Activated T-cell treated with anti-CD3 and anti-CD28 coated beads, Interleukin-2, amount 50 U/mL, for 72 hours (primary cell): ENCODE measurements at places on chromosomes 4 and X. TPM values are rescaled to one million over a fixed set of nuclear protein-coding genes. Genes with fewer than 3 reads are reported as not detected.

PNMA3 gene
- 1.3 TPM for total RNA-seq

GPR34 gene
- 0.51 TPM for total RNA-seq

CT45A5 gene
- total RNA-seq = not detected

ATP8A1 gene
- 51.7 TPM for total RNA-seq

IL2 gene
- 19.1 TPM for total RNA-seq

SPANXB1 gene
- not detected for total RNA-seq

ETDB gene
- total RNA-seq = not detected

DNA sequence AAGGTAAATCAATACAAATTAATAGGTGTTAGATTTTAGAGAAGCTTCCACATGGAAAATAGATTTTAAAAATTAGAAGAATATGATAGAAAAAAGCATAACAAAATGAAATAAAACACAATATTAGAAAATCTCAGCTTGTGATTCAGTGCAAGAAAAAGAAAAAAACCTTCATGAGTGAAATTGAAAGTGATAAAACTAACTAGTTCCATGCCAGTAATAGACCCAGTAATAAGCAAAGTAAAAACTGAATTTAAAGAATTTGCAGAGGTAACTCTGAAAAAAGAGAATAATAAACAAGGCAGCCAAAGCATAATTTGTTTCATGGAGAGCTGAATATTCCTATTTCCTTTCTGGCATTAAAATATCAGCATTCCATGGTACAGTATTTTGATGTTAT, 174.3 kb upstream of the TENM3 start:
- no peak for DNase-seq

DNA sequence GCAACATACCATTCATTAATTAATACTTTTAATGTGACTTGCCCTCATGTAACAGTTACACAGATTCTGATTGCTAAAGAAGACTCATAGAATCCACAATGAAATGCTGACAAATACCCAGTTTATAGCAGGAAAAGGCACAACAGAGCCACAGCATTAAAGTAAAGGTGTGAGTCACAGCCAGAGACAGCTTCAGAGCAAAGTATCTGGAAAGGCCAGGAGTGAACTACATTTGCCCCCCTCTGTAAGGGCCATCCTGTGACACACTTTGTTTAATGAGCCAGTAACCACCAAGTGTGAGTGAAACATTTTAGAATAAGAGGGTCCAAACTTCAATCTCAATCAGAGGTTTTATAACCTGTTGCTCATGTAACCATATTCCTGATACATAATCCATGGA, 133.8 kb upstream of the TACR3 start:
- no peak for DNase-seq

DNA sequence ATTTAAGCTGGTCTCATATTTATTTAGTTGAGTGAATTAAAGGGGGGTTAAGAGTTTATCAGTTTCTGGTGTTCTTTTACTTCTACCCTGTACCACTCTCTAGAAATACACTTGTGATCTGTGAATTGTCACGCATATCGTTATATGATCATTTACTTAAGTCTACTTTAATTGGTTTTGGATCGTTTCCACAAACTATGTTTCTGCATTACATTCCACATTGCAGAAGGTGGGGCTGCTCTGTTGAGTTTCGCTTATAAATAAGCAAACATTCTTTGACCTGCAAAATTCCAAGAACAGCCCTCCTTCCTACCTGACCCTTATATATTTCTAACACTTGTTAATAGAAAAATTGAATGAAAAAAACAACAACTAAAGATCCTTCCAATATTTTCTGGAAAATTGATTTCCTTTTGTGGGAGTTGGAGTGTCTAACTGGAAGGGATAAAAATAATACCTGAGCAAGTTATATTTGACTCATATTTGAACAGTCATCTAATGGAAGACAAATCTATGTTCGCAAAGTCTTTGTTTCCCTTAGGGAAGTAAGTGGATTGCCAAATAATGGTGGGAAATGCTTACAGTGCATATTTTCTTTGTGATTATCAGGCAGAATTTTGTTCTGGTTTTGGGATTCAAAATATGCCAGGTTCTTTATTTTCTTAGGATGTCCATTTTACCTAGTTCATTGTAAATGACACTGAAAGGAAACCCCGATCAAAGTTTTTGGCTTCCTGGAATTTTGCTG, 152.7 kb downstream of the RELL1 start:
- no peak for DNase-seq

DNA sequence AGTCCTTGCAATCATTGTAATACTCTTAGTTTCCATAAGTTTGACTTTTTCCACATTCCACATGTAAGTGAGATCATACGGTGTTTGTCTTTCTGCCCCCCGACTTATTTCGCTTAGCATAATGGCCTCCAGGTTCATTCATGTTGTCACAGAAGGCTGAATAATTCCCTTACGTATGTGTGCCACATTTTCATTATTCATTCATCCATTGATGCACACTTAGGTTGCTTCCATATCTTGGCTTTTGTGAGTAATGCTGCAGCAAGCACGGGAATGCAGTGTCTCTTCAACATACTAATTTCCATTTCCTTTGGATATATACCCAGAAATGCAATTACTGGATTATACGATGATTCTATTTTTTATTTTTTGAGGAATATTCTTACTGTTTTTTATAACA, 22.0 kb upstream of the VEGFC start:
- DNase-seq = no peak

GRCh38 chr4:113260688-113261087, 211.2 kb downstream of the ANK2 start:
- no peak for DNase-seq

DNA sequence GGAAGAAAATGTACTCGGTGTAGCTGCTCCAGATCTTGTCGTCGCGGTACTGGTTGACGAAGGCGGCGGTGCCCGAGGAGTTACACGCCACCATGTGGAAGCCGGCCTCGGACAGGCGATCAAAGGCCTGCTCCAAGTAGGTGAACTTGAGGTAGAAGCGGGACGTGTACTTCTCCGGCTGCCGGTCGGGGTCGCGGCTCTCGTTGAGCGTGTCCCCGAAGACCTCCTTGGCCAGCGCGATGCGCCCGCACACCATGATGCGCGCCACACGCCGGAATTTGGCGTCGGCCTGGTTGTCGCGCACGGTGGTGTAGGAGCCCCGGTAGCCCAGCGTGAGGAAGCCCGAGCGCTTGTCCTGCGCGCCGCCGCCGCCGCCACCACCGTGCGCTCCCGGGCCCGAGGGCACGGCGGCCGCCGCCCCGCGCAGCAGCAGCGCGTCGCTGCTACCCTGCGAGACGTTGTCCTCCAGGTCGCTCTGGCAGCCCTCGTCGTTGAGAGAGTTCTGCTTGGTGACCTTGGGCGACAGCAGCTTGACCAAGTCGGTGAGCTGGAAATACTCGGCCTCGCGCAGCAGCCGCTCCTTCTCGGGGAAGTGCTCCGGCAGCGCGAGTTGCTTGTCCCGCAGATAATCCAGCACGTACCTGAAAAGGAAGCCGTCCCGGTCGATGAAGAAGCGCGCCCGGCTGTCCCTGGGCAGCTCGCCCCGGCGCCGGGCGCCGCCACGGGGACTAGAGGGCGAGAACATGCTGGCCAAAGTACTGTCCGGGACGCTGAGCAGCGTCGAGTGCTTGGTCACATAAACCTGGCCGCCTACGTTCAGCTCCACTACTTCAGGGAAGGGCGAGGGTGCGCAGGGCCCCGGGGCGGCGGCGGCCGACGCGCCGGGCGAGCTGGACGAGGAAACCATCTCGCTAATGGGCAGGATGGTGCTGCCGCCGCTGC, 775 bp downstream of the KCTD8 start:
- DNase-seq = peak; percentile 1

DNA sequence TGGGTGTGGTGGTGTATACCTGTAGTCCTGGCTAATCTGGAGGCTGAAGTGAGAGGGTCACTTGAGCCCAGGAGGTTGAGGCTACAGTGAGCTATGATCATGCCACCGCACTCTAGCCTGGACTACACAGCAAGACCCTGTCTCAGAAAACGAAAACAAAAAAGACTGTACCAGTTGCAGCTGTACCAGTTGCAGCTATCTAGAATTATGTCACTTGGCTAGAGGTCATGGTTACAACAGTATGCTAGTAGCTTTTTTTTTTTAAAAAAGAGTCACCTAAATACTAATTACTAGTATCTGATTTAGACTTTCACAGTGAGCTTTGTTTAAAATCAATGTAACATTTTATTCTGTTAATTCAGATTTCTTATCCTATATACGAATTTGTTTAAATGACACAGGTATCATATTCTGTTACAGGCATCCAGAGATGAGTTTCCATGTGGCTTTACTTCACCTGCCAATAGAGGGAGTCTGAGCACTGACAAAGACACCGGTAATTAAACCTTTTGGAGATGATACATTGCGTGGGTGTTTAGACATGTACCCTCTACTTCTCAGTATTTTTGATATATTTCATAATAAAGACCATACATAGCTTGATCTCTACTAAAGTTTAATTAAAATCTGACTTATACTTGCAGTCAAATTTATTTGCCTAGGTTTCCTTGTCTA, 100.2 kb upstream of the IL13RA1 start:
- no peak for DNase-seq

DNA sequence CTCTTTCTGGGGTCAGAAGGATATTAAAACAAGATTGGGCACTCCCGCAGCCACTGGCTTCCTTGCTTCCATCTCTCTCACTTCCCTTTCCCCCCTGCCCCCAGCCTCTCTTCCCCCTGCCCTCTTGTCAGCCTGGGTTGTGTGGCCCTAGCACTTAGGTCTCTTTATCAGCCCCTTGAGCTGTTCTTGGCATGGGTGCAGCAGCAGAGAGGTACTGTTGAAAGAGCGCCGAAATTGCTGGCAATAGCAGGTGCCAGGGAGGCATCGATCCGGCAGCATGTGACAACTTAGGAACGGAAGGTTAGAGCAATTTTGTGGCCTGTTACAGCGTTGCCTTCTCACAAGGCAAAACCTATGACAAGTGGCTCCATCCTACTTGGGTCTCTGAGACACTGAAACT, 333.1 kb upstream of the IGFBP7 start:
- no peak for DNase-seq

- DNase-seq = no peak
These were observed 4.7 kb downstream of the ZXDB start for GRCh38 chrX:57596516-57596915.

- no peak for DNase-seq
These were observed 46.4 kb downstream of the PTPN13 start for GRCh38 chr4:86640469-86640868.

GRCh38 chrX:109357706-109358105, 124.2 kb downstream of the GUCY2F start:
- DNase-seq = no peak

DNA sequence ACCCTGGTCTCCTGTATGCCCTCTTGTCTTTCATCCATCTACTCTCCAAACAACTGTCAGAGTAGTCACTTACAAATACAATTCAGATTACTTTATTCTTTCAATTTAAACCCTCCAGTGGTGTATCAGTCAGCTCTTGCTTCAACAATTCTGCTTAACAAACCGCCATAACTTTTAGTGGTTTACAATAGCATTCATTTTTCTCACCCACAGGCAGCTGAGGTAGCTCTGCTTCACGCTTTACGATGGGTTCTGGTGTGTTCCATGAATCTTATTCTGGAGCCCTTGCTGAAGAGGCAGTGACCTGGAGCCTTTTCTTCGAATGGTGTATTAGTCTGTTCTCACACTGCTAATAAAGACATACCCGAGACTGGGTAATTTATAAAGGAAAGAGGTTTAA, 86.2 kb upstream of the CAMK2D start:
- no peak for DNase-seq

- DNase-seq = peak; percentile 32
These were observed 18.3 kb upstream of the ACSL1 start for GRCh38 chr4:184843984-184844554.

- no peak for DNase-seq
These were observed 17.5 kb downstream of the LIAS start for GRCh38 chr4:39476187-39476895.

DNA sequence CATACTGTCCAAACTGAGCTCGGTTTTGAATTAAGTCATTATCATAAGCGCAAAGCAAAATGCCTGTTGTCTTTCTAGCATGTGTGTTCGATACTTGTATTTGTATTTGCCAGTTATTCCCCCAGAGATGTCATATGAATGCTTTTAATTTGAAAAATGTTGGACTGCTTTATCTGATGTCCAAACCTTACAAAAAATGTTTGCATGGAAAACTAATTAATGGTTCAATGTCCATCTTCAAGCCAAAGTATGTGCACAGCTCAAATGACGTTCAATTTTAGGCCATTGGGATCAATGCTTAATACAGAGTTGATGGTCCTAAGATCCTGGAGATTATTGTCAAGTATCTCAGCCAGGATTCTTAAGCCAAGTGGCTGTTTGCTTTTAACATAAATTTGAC, 17.2 kb upstream of the HPGDS start:
- DNase-seq = no peak

DNA sequence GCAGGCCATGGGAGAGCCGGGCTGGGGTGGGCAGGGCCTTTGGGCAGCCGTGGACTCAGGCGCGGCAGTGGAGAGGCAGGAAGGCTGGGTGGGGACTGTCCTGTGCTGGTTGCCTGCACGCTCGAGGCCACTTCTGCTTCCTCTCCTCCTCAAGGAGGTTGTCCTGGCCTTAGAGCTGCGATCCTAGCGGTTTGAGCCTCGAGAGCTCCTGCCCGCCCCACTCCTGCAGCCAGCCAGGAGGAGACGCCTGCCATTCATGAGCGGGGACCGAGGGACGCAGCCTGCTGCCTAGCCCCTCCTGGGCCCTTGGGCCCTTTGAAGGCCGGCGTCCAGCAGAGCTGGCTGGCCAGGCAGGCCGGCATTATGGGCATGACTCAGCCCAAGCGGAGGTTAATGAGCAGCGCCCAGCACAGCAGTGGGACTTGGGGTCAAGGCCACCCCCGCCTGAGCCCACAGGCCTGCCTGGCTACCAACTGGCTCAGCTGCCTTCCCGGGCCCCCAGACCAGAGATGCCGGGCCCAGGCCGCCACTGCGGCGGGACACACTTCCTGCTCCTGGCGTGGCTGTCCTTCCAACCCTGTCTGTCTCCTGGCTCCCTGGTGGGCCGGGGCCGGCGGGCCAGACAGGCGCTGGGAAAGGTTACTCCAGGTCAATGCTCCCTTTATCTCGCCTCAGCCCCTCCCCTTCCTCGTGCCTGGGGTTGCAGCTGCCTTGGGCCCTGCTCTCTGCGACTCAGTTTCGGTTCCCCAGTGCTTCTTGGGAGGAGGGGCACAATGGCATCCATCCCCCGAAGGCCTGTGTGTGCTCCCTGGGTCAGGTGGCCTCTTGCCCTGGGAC, 1.8 kb downstream of the ABCD1 start:
- peak; percentile 24 for DNase-seq

DNA sequence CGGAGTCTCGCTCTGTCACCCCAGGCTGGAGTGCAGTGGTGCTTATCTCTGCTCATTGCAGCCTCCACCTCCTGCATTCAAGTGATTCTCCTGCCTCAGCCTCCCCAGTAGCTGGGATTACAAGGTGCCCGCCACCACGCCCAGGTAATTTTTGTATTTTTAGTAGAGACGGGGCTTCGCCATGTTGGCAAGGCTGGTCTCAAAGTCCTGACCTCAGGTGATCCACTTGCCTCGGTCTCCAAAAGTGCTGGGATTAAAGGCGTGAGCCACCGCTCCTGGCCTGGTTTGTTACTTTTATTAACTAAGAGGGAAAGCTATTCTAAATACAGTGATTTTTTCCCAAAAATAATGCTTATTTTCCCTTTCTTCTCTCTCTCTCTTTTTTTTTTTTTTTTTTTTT, 866 bp upstream of the CENPE start:
- no peak for DNase-seq
